ENCODE measurements at places on chromosomes 3 and 15. TPM values are rescaled to one million over a fixed set of nuclear protein-coding genes. Genes with fewer than 3 reads are reported as not detected.

MESP2 gene
- total RNA-seq, result not detected

GRCh38 chr3:188507244-188507720 is 353.3 kb downstream of the LPP start:
- H3K4me1 ChIP-seq, result peaks cover 14% of the 10 kb centered on the region
- peaks cover 12% of the 10 kb centered on the region for H3K36me3 ChIP-seq

DNA sequence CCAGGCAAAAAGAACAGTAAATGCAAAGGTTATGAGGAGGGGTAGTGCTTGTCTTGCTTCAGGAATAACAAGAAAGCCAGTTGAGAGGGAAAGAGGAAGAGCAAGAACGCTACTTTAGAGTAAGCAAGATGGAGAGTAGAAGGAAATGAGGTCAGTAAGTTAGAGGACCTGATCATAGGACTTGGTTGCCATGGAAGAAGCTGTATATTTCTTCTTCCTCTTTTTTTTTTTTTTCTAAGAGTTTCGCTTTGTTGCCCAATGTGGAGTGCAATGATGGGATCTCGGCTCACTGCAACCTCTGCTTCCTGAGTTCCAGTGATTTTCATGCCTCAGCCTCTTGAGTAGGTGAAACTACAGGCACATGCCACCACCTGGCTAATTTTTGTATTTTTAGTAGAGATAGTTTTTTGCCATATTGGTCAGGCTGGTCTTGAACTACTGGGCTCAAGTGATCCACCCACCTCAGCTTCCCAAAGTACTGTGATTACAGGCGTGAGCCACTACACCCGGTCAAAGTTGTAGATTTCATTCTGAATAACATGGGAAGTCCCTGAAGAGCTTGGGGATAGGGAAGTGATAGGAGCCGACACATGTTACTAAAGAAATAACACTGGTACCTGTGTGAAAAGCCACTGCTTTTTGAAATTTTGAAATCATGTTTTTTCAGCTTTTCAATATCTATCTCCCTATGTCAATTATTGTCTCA is 527.9 kb upstream of the NAALADL2 start:
- DNase-seq, result no peak
- H3K27me3 ChIP-seq, result no peaks in the 10 kb centered on the region
- H3K4me1 ChIP-seq, result no peaks in the 10 kb centered on the region
- no peak overlapping the region for H3K4me3 ChIP-seq

DNA sequence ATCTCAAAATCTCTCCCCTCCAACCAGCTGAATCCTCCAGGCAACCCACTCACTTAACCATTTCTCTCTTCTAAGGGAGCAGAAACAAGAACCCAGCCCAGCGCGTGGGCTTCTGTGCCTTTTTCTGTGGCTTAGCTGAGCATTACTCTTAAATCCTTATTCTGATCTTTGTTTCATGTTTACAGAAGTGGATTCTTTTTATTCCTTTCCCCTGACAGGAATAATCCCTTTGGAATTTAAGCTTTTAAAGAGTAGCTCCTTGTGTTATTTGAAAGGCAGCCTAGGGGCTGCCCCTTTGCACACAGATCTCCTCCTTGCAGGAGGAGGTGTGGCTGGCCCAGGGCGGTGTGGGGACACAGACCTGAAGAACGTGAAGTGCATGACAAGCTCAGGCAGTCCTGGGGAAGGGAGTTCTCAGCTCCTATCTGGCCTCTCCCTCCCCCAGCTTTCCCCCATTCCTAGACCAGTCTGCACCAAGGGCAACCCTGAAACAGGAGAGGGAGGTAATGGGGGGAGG is 77.1 kb upstream of the UBE2E1 start:
- no peaks in the 10 kb centered on the region for H3K36me3 ChIP-seq
- H3K27ac ChIP-seq, result no peak overlapping the region
- H3K4me1 ChIP-seq, result peaks cover 16% of the 10 kb centered on the region
- H3K27me3 ChIP-seq, result peaks cover 15% of the 10 kb centered on the region
- DNase-seq, result no peak
- no peak overlapping the region for H3K4me3 ChIP-seq

RAB7A gene
- 204 TPM for total RNA-seq

DNA sequence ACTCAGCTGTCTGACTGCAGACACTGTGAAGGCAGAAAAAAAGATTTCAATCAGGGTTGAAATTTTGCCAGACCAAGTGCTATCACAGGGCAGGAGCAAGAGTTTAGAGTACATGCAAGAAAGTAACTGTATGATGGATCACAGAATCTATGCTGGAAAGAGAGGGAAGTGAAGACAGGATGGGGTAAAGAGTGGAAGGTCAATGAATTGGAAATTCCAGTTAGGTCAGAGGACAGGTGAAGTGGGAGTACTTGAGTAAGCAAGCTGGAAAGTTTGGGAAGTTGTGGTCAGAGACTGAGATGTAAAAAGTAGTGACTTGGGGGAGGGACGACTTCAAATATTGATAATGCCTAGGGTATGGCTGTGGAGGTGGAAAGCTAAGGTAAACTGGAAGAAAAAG is 7.2 kb downstream of the SPG11 start:
- H3K27me3 ChIP-seq, result no peaks in the 10 kb centered on the region
- H3K4me3 ChIP-seq, result no peak overlapping the region
- H3K36me3 ChIP-seq, result peaks cover 16% of the 10 kb centered on the region
- no peak for DNase-seq
- peaks cover 45% of the 10 kb centered on the region for H3K4me1 ChIP-seq

- H3K27me3 ChIP-seq, result peaks cover 25% of the 10 kb centered on the region
- H3K4me1 ChIP-seq, result peaks cover 12% of the 10 kb centered on the region
- H3K4me3 ChIP-seq, result no peak overlapping the region
- no peak for DNase-seq
- peaks cover 4% of the 10 kb centered on the region for H3K36me3 ChIP-seq
Observed at GRCh38 chr15:99931703-99932603, 198.7 kb upstream of the LYSMD4 start.

PLXND1 gene
- total RNA-seq, result 4.1 TPM

DNA sequence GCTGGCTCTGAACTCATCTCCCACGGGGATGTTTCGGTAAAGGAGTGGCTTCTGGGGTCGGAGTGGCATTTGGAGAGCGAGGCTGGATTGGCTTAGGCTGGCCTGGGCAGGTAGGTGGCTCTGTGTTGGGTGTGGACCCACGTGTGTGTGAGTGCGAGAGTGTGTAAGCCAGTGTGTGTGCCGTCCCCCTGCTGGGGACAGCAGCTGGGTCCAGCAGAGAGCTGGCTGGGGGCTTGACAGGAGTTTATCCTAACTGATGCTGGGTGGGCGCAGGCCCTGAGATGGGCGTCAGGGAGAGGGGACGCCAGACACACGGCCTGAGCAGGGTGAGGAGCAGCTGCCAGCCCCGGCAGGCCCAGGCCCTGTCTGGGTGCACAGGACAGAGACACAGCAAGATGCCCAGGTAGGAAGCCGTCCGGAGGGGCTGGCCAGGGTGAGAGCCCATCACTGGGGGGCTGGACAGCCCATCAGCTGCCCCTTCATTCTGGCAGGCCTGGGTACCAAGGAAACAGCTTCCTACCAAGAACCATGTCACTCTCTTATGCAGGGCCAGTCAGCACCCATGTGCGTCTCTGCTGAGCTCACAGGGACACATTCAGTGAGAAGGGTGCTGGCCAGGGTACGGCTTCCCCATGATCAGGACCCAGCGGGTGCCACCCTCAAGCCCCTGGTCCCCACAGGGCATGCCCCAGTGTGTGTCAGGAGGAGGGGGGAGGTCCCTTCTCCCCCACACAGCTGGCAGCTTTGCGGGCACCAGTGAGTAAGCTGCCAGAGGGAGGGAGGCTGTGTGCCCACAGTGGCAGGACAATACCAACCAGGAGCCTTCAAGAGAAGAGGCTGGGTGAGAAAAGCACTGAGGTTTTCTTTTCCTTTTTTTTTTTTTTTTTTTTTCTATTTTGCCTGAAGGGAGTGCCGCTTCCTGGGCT is 1.1 kb downstream of the PAK6 start:
- no peak overlapping the region for H3K4me3 ChIP-seq
- peaks cover 5% of the 10 kb centered on the region for H3K4me1 ChIP-seq
- H3K36me3 ChIP-seq, result no peaks in the 10 kb centered on the region
- H3K27ac ChIP-seq, result no peak overlapping the region
- H3K27me3 ChIP-seq, result peaks cover 24% of the 10 kb centered on the region

TMEM212 gene
- not detected for total RNA-seq

SLC28A1 gene
- total RNA-seq, result not detected

NR1I2 gene
- 0.17 TPM for total RNA-seq

MNS1 gene
- 0.19 TPM for total RNA-seq

DNA sequence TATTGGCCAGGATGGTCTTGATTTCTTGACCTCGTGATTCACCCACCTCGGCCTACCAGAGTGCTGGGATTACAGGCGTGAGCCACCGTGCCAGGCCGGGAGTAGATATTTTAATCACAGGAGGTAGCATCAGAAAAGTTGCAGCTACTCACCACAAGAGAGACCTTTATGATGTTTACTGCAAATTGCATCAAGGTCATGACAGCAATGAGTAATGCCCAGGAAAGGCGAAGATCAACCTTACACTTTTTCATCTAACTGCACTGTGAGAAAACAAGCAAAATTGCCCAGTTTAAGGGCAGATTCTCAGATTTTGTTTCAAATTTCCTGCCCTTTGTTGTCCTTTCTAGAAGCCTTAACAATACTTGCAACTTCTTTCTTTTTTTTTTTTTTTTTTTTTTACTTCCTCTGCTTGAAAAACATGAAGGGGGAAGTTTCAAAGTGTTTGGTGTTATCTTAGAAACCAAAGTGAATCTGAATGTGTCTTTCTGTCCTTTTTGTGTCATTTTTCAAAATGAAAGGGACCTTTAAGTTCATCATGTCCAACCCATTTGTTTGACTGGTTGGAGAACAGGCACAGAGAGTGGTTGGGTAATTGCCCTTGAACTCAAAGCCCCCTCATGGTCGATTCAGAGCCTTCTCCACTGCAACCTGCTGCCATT is 25.0 kb downstream of the TGFBR2 start:
- peak overlapping the region; percentile 96 for H3K27ac ChIP-seq
- no peaks in the 10 kb centered on the region for H3K27me3 ChIP-seq
- peaks cover 13% of the 10 kb centered on the region for H3K36me3 ChIP-seq

DNA sequence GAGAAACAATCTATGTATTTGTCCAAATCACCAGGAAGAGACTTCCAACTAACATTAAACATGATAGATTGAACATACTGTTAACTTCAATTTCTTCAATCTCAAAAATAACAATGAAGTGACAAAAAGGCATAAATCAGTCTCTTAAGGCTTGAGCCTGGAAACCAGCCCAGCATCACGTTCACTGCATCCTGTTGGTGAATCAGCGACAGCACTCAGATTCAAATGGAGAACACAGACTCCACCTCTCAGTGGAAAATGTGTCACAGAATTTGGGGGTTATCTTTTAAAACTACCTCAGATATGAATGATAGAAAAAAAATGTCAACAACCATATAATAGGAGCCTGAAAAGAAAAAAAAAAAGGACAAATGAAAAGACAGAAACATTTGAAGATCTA is 212.0 kb downstream of the MINAR1 start:
- H3K27me3 ChIP-seq, result peaks cover 18% of the 10 kb centered on the region
- peaks cover 1% of the 10 kb centered on the region for H3K36me3 ChIP-seq
- H3K4me1 ChIP-seq, result no peaks in the 10 kb centered on the region
- DNase-seq, result peak; percentile 7

PLA1A gene
- total RNA-seq, result 0.79 TPM

MAP6D1 gene
- 1.4 TPM for total RNA-seq

- H3K4me1 ChIP-seq, result peaks cover 62% of the 10 kb centered on the region
- peak; percentile 25 for DNase-seq
- peak overlapping the region; percentile 50 for H3K4me3 ChIP-seq
Observed at GRCh38 chr3:12966847-12967605, 106.2 kb downstream of the IQSEC1 start.

GRCh38 chr3:195904368-195904767 is 4.0 kb downstream of the TNK2 start:
- H3K27ac ChIP-seq, result no peak overlapping the region
- H3K4me1 ChIP-seq, result peaks cover 80% of the 10 kb centered on the region
- no peak overlapping the region for H3K4me3 ChIP-seq
- peaks cover 1% of the 10 kb centered on the region for H3K36me3 ChIP-seq
- H3K27me3 ChIP-seq, result no peaks in the 10 kb centered on the region

DGKG gene
- 0.42 TPM for total RNA-seq

DNA sequence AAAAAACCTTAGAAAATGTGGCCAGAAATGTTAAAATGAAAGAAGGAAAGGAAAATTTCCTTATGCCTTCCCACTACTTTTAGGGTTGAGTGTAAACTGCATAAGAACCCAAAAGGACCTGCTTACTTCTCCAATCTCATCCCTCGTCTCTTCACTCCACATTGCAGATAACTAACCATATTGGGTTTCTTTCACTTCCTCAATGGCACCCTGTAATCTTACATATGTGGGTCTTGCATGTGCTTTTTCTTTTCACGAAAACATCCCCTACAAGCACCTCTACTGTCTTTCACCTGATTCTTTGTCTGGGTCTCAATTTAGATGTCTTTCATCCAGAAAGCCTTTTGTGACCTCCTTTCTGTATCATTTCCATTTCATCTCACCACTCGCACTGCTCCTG is 23.1 kb downstream of the EOMES start:
- no peak overlapping the region for H3K4me3 ChIP-seq
- H3K4me1 ChIP-seq, result no peaks in the 10 kb centered on the region
- DNase-seq, result no peak
- H3K27me3 ChIP-seq, result no peaks in the 10 kb centered on the region

CNTN6 gene
- not detected for total RNA-seq

All from activated T-cell treated with anti-CD3 and anti-CD28 coated beads, Interleukin-2, amount 50 U/mL, for 72 hours (primary cell).